ENCODE measurements at places on chromosomes 6 and 20.

- no peak for DNase-seq
Observed at GRCh38 chr20:38112261-38112929, 52.7 kb downstream of the TGM2 start.

DNA sequence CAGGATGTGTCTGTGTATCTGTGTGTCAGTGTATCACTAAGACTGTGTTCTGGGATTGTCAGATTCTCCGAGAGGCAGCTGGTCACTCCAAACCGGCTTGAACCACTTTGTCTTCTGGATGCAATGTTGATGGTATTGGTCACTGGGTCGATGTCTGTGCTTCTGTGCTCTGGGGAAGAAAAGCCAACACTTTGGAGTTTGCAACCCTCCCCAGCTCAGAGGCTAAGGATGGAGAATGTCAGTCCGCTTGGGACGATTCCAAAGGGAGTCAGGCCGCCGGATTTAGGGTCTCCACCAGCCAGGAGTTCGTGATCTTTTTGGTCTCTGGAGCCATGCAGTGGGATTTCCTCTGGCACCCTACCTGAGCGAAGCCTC is 5.2 kb downstream of the MAFB start:
- no peak for DNase-seq

DNA sequence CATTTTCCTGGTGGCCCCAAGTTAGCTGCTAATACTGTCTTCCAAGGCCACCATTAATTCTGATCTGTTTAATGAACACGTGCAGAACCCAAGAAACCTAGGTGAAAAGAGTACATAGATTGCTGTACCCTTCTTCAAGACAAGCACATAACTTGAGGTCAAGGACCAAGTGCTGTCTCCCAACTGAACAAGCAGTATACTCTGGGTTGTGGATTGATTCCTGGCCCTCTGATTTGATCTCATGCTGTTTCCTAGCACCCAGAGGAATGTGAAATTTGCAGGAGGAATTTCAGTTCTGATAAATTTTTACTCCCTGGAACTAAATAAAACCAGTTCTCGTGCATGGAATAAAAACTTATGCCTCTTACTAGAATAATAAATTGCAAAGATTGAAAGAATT is 75.6 kb downstream of the MTFR2 start:
- DNase-seq = no peak

DNA sequence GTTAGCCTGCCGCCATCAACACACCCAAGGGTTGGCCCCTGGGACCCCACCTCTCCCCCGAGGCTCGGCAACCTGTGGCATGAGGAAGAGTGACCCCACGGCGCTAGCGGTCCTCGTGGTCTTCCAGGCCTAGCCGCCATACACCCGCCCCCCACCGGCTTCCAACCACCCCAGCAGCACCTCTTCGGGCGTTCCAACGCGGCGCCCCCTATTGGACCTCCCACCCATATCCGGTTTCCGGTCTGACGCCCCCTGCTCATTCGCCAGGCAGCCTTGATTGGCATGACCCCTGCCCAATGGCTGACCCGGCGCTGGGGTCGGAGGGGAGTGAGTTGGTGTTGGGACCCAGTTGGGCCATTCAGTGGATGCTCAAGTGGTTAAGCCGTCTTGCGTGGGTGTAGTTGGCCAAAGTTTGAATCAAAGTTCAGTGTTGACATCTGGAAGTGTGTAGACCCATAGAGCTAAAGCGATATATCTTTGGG is at the start of gene GNAS-AS1:
TSS of gene GNAS-AS1 (minus strand) at position 210 of the 482 bp plus-strand sequence.
- peak; percentile 58 for DNase-seq

- DNase-seq = no peak
Observed at GRCh38 chr6:131225127-131225526, 89.9 kb downstream of the AKAP7 start.

GRCh38 chr20:31551163-31552081 is 37.2 kb downstream of the HM13 start:
- no peak for DNase-seq

- no peak for DNase-seq
Observed at GRCh38 chr20:23029324-23029723, 5.8 kb upstream of the SSTR4 start.

GRCh38 chr20:62887152-62887859 is 25.7 kb upstream of the TCFL5 start:
- DNase-seq = no peak

DNA sequence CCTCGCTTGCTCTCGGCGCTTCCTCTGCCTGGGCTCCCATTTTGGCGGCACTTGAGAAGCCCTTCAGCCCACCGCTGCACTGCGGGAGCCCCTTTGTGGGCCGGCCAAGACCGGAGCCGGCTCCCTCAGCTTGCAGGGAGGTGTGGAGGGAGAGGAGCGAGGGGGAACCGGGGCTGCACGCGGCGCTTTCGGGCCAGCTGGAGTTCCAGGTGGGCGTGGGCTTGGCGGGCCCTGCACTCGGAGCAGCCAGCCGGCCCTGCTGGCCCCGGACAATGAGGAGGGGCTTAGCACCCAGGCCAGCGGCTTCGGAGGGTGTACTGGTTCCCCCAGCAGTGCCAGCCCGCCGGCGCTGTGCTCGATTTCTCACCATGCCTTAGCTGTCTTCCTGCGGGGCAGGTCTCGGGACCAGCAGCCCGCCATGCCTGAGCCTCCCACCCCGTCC is 10.2 kb upstream of the SRPK1 start:
- no peak for DNase-seq

GRCh38 chr6:112235956-112236355 is 18.4 kb downstream of the LAMA4 start:
- DNase-seq = no peak
